ENCODE measurements at places on chromosomes 3 and 15.
A peak's percentile ranks its signal among the peaks of the same experiment; 100 is the strongest.

- no peak for DNase-seq
These were observed 87.9 kb downstream of the DNAJB8 start for GRCh38 chr3:128378631-128379347.

DNA sequence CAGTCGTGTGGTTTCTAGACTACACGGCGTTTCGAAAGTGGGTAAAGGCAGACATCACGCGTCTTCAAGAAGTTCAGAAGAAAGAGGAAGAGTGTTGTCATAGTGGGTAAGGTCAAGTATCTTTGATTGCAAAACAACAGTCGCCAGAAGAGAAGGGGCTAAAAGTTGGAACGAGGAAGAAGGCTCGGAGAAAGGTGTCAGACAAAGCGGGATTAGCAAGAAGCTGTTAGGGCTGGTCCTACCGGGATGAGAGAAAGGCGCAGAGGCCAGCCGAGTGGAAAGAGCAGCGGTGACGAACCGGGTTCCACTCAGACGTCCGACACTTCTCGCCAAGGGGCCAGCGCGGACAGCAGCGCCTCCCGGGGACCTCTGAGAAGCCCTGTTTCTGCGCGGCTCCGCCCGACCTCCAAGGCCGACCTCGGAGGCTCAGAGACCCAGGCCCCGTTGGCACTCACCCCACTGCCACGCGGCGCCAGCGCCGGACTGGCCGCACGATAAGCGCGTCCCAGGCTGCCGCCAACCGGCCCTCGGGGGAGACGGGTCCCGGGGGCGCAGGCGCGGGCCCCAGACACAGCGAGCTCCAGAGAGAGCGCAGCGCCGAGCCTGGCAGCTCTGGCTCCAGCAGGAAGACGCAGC, 436 bp downstream of the ADPGK start:
- DNase-seq = no peak

DNA sequence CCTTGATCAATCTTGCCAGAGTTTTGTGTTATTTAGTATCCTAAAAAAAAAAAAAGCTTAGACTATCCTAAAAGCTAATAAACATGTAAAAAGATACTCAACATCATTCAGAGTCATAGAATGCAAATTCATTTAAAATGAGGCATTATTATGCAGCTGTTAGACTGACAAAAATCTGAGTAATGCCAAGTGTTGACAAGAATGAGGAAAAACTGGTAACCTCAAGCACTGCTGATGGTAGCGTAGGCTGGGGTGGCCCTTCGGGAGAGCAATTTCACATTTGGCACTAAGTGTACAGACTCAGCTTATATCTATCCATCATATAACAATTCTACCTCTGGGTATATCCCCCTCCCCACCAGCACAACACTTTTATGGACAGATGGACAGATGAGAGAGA, 280.4 kb downstream of the RAP2B start:
- no peak for DNase-seq

DNA sequence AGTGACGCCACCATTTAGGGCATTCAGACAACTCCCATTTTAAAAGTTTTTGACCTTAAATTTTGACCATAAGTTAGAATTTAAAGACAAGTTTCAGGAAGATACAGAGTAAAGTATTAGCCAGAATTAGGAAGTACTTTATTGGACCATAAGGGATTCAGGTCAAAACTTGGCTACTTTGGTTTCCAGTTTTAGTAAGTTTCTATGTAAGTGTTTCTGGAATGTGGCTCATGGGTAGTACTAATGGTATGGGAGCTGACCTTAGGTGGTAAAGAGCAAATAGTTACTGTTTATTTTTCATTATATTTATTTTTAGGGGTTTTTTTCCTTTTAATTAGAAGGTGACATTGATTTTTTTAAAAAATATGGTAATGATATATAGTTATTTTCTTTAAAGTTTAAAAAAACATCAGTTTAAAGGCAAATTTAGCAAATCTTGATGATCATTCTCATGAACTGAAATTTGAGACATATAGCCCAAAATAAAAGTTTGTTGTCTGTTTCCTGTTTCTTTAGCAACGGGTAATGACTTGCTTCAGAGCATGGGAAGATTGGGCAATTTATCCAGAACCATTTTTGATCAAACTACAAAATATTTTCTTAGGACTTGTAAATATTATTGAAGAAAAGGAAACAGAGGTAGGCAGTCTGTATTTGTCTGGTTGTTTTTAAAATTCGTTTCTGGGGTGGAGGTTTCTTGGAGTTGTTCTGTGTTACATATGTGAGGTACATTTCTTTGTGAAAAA, 34.3 kb downstream of the U2SURP start:
- DNase-seq = peak; percentile 5

Data from dermis blood vessel endothelial cell (primary cell).